ENCODE measurements at places on chromosomes 6 and 20.
A peak's percentile ranks its signal among the peaks of the same experiment; 100 is the strongest.

DNA sequence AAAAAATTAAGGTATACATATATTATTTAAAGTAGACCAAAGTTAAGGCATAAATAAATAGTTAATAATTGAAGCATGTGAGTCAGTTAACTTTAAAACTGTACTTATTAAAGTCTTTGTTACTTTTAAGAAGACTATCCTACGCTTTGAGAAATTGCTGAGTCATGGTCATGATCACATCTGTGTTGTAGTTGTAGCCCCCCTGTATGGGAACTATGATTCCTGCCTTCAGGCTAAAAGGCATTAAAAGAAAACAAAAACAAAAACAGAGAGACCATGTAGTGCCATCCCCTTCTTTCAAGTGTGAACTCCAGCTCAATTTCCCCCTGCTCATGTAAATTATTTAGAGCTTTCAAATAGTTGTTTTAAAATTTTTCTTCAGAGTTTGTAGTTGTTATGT lies 123.4 kb downstream of the FLRT3 start:
- no peak for DNase-seq

DNA sequence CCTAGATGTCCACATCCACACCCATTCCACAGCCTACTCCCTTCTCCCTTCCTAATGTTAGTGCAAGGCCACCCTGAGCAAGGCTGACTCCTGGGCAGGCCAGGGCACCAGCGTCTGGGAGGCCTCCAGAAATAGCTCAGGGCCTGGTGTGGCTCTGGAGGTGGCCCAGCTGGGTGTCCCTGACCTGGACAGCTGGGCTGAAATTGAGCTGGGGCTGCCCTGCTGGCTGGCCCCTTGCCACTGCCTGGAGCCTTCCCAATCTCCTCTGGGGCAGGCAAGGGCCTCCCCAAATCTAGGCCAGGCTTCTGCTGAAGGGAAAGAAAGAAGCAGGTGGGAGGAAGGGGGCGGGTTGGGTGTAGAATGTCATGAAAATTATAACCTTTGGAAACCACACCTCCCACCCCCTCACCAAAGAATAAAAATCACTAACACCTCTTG lies 2.1 kb downstream of the FAM110A start:
- DNase-seq, result no peak

DNA sequence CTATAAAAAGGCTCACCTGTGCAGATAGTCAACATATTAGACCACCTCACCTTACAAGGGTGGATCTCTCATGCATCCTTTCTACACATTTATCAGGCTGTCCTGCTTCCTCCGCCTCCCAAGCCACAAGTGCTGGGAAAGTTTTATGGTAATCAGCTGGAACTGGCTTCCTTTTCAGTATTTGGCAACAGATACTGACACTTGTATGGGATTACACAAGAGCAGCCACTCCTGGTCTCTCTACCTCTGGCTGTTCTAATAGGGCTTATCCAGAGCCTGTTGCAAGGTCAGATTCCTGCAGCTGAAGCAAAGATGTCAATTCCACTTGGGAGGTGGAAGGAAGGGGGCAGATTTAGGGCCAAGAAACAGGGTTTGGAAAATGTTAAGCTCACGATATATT lies 503 bp upstream of the GPLD1 start:
- DNase-seq, result no peak

DNA sequence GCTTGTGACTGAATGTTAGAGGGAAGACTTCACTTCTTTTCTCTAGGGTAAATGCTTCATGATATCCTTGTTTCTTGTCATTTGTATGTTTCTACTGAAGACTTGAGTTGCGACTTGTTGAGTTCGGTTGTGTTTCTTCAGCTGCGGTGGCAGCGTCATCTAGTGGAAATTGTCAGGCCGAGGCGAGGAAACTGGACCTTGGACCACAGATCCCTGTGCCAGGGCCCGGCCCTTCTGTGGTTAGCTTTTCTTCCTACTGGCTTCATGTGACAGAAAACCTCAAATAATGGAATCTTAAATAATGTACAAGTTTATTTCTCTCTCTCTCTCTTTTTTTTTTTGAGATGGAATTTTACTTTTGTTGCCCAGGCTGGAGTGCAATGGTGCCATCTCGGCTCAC lies 12.4 kb downstream of the MTHFD1L start:
- no peak for DNase-seq

- DNase-seq, result peak; percentile 73
Observed at GRCh38 chr6:170093658-170094596, 197.0 kb downstream of the DLL1 start.

GRCh38 chr20:56323206-56323605 lies 35.6 kb upstream of the FAM210B start:
- no peak for DNase-seq

GRCh38 chr6:38495922-38496635 lies 143.7 kb downstream of the BTBD9 start:
- DNase-seq, result peak; percentile 44

DNA sequence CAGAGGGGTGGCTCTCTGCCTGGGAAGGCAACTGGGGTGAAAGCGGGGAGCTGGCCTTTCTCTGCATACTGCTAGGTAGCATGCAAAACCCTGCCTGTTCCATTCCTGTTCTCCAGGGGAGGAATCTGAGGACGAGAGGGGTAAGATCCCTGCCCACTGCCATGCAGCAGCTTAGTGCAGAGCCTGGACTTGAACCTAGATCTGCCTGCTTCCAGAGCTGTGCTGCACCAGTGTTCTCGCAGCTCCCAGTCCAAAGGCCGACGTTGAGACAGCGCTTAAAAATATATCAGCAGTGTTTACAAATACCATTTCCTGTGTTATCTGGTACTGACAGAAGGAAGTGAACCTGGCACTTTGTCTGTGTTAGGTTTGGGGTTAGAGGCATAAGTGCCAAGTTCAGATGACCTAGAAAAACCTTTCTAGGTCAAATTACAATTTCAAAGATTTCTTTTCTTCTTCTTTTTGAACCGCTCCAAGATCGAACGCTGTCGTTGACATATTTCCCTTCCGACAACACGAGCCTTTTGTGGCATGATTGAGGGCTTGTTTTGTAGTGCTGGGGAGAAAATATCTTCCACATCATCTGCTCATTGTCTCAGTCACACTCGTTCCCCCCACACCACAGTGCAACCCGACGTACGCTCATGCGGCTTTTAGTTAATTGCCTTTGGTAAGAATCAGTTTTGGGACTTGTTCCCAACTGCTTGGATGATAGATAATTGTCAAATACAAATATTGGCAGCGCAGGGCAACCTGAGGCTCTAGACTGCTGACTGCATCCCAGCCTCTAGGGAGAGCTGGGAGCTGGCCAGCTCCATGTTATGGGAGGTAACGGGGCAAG lies 44.6 kb downstream of the TOX2 start:
- no peak for DNase-seq

DNA sequence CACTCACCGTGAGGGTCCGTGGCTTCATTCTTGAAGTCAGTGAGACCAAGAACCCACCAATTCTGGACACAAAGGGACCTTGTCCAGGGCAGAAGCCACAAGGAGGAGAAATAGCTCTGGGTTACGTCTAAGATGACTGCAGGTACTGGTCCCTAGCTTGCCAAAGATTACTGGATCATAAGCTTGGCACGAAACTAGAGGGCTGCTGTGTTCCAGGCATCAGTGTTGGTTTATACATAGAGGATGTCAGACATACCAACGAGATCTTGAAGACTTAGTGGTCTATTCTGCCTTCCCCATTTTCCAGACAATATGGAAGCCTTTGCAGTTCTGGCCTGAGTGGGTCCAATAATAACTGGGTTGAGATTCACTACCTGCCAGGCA lies 175.7 kb downstream of the TBX18 start:
- no peak for DNase-seq
